ENCODE measurements at places on chromosomes 2 and 18. TPM values are rescaled to one million over a fixed set of nuclear protein-coding genes. Genes with fewer than 3 reads are reported as not detected.

GRCh38 chr2:44130441-44130840, 38.2 kb upstream of the PPM1B start:
- no peak for DNase-seq

DNA sequence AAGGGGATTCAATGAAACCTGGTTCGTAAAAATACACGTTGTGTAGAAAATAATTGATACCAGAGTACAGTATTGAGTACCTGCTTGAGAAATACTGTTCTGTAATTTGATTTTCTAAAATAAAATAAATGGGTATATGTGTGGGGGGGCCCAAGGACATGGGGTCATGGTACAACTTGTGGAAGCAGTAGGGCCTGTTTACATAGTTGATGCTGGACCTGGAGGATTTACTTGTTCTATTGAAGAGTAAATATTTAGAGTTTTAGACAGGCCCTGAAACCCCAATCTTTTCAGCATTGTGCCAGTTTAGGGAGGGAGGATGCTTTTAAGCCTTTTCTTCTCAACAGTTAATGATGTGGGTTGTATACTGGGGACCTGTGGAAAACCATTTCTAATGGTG, 11.7 kb downstream of the CERS6 start:
- no peak for DNase-seq

DNA sequence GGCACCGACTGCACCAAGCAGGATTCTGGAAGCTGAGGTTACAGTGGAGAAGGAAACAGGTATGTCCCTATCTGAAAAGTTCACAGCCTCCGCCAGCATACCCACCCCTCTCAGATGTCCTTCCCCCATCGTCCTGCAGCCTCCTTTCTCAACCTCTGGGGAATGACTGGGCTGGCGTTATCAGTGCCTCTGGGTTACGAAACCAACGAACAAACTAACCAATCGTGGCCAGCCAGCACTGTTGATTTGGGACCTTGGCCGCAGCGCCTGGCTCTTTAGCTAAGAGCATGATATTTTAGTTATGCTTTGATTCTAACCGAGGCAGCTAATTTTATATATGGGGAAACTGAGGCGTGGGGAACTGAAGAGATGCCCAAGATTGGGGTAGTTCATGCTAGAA, 233.0 kb downstream of the TFCP2L1 start:
- peak; percentile 82 for DNase-seq

DNA sequence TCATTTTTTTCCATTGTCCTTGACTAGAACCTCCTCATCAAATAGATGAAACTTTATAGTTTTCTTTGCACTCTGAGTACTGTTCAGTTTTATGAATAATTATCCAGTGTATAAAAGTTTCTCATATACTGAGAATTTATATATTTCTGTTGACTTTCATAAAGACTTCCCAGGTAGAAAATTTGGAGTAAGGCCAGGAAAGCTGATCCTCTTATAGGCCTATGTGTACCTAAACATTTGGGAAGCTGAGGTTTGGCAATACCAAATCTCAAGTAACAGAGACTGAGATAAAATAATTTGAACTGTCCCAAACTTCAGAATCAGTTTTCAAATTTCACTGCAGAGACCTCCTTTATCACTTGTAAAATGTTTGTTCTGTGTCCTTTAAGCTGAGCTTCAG, 43.4 kb downstream of the CCDC102B start:
- DNase-seq: no peak

DNA sequence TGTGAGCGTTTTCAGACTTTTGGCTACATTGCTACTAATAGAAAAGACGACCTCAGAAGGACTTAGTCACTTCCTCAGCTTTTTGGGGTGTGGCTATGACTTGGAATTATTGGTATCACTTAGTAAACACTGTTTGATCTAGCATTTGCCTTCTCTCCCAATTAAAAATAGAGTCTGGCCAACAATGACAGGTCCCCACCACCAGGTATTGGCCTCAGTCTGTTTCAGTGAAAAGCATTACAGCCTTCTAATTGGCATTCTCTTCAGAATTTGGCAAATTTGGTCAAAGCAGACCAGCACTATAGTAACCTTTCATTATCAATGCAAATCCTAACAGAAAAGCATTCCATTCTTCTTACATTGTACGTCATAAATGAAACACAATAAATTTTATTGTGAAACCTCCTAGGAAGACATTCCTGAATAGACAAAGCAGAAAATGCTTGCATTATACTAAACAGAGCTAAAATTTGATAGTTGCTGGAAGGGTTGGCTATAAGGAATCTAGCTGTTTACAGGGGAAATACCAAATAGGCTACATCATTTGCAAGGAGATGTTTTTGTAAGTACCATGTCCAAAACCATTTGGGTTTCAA, 613.9 kb downstream of the IRS1 start:
- DNase-seq: no peak

GRCh38 chr2:237309011-237309410, 105.0 kb downstream of the COL6A3 start:
- no peak for DNase-seq

- DNase-seq: no peak
These were observed 370.6 kb upstream of the UBE2E3 start for GRCh38 chr2:180609626-180610340.

- no peak for DNase-seq
These were observed 4.2 kb downstream of the SP9 start for GRCh38 chr2:174338671-174339560.

GRCh38 chr2:155574941-155575340, 757.6 kb downstream of the NR4A2 start:
- no peak for DNase-seq

GRCh38 chr2:71693286-71694270, 240.2 kb downstream of the DYSF start:
- DNase-seq: peak; percentile 49

GRCh38 chr2:207227062-207227748, 61.5 kb upstream of the KLF7 start:
- DNase-seq: no peak

DNA sequence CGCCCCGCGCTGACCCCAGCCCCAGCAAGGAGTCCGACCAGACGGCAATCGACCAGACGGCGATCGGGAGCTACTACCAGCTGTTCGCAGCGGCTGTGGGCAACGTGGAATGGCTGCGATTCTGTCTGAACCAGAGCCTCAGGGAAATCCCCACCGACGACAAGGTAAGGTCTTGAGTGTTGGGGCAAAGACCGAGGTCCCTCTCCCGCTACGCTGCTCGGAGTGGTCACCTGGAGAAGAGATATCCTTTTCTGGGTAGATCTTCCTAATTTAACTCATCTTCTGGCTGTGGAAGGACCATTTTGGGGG, 704 bp downstream of the ANKRD53 start:
- DNase-seq: no peak

The TTN gene
- 6.4 TPM for total RNA-seq

The G6PC2 gene
- 0.14 TPM for total RNA-seq

The LRATD1 gene
- total RNA-seq: 3.1 TPM

The NPPC gene
- 9.2 TPM for total RNA-seq

Data from posterior vena cava (tissue), 2 donors.